Inflammatory macrophage treated with lipopolysaccharide for 4 hours (primary cell): ENCODE measurements at places on chromosomes 16 and 17.

DNA sequence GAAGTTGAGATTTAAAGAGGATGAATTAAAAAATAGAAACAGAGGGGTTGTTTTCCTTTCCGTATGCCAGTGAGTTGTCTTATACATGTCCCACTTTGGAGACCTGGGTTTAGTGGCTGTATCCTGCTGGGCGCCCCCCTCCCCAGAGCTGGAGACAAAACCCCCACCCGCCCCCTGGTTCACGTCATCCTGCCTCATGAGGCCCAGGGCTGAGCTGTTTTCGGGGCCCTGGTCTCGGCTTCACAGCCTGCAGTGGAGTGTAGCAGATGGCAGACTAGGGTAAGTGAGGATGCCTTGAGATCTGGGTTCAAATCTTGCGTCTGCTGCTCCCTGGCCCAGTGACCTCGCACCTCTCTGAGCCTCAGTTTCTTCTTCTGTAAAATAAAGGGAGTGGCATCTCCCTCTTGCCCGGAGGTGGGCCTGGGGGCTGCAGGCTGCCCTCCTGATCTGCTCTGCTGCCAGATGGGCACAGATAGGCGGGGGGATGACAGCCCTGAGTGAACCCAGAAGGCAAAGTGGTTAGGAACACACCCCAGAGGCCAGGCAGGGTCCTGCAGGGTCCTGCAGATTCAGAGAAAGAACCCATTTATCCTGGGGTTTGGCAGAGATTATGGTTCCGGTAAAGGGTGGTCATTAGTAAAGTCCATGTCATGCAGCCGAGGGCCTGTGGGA, 45.1 kb downstream of the SOCS3 start:
- no peak for DNase-seq

DNA sequence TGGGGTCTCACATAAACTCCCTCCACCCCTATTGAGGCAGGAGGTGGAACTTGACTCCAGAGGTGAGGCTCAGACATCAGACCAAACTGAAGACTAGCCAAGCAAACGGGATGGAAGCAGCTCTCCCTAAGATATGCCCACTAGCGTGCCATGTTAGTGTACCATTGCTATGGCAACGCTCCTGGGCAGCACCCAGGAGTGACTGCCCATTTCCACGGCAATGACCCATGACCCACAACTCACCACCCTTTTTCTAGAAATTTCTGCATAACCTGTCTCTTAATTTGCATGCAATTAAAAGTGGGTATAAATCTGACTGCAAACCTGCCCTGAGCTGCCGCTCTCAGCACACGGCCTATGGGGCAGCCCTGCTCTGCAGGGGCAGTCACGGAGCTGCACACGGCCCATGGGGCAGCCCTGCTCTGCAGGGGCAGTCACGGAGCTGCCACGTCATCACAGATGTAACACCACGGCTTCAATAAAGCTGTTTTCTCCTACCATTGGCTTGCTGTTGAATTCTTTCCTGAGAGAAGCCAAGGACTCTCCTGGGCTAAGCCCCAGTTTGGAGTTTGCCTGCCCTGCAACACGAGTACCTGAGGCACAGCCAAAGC, 164.3 kb downstream of the RBFOX3 start:
- no peak for DNase-seq

DNA sequence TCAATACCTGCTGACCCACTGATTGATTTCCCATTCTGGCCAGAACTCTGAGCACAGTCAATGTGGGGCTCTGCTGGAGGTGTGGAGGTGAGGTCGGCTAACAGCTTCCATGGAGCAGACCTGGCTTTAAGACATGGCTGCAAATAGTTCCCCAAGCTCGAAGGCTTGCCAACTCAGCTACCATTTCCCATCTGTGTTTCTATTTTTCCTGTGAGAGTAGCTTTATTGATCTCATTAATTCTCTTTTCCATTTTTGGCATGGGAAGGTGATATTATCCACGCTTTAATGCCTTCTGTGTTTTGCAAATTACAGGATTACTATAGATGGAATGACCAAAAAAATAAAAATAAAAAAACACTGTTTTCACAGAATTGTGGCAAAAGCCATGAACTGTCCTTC, 151.6 kb upstream of the XYLT1 start:
- DNase-seq, result no peak

DNA sequence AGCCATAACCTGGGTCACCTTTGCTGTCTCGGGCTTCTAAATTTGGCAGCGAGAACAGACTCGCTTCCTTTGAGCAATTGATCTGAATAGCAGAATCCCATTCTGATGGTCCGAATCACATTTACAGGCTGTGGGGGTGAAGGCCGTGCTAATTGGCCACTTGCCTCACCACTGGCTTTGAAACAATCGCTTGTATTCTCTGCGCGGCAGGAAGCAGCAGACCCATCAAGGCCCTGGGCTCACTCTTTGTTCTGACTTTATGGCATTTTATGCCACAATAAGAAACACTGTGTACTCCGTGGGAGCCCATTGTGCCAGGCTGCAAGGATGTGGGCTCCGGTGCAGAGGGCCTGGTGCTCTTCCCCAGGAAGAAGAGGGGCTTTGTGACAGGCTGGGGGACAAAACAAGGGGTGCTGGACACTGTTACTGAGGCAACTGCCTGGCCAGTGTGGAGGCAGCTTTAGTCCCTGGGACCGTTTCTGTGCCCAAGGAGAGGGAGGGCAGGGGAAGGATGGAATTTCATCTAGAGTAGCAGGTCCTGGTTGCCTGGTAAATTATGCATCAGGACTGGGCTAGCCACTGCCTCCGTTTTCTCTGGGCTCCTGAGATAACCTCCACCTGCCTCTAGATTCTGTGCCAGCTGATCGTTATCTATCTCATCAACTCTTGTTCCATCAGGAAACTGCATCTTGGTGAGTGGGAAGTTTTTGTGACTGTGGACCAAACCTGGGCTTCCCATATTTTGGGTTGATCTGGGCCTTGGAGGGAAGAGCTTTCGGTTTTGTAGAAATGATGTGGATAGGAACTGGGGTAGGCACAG, 78.5 kb downstream of the MRC2 start:
- DNase-seq, result no peak

- no peak for DNase-seq
These were observed 25.9 kb upstream of the EFCAB13 start for GRCh38 chr17:47297661-47298400.

- no peak for DNase-seq
These were observed 66.1 kb downstream of the AXIN2 start for GRCh38 chr17:65495122-65496055.

GRCh38 chr16:3651461-3652372, 2.8 kb upstream of the DNASE1 start:
- DNase-seq, result no peak

DNA sequence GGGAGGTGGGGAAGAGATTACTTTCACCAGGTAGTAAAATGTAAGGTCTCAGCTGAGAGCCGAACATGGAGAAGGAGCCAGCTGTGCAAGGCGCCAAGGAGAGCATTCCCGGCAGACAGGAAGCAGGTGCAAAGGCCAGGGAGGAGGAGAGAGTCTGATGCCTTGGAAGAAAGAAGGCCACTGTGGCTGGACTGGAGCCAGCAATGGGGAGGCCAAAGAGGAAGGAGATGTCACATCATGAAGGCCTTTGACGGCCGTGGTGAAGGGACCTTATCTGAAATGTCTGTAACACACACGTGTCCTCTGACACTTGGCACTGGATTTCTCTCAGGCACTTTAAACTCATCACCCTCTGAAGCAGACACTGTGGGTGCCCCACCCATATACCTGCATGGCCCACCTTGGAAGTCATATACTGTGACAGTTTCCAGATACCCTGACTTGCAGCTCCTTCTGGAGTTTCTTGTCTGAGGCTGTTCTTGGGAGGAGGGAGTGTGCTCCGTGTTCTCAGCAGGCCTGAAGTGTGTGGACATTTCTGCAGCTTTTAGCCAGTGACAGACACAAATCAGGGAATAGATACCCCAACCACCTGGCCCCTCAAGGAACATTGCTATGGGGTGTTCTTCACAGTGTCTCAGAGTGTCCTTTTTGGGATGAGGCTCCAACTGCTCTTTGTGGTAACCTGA, 1.9 kb upstream of the SLC5A2 start:
- DNase-seq, result peak; percentile 9

- DNase-seq, result peak; percentile 72
These were observed 76.9 kb downstream of the CYB561 start for GRCh38 chr17:63369233-63369632.

DNA sequence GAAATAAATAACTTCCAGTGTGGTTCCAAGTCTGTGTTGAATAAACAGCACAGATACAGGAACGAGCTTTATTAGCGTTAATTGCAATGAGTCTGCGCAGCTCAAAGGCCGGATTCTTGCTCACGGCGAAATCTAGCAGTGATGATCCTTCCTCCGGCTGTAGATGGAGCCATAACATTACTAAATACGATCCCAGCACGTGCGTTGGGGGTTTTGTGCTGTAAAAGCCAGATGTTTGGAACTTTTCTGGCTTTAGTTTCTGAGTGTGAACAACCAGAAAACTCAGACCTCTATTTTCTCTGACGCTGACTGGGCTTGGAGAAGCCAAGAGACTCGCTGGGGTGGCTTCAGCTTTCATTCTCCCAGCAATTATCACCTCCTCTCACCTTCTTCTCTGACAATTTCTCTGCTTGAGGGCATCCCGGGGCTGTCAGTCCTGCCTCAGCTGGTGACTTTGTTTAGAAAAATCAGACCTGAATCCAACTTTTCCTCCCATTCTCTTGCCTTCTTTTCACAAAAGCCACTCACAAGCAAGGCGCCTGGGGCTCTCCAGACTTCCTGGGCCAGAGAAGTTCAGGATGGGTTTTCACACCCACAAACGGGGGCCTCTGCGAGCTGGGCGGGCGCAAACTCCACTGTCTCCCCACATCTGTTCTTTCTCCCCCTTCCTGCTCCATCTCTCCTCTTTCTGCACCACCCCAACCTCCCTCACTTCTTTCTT, 47.1 kb upstream of the AKTIP start:
- DNase-seq, result peak; percentile 6

- DNase-seq, result no peak
These were observed 282.5 kb upstream of the FOXF1 start for GRCh38 chr16:86227801-86228200.

GRCh38 chr17:78257810-78258322, 26.4 kb downstream of the TMEM235 start:
- DNase-seq, result no peak

DNA sequence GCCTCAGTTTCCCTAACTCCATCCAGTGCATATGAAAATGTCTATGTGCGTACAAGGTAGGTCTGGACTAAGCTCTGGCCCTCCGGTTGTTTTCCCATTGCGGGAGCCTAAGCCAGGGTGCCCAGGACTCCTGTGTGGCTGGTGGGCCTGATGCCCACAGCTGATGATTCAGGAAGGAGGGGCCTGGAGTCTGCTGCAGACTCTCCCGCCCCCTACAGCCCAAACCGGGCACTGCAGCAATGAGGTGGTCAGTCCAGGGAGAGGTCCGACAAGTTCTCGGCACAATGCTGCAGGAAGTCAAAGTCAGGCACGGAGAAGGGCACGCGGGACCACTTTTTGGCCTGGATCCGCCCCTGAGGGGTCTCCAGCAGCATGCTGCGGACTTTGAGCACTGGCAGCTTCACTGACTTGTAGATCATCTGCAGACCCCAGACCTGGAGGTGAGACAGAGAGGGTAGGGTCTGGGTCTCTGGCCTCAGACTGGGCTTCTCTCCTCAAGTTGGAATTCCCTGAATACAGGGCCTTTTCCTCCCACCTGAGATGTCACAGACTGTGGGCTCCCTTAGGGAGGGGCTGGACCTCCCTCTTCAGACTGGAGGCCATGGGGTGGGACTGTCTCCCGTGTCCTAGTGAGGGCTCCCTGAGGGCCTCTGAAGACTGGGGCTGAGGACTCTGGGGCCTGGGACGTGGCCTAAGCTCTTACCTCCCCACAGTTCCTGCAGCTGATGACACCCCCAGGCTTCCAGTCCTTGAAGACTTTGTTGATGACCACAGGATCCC, 3.4 kb upstream of the ZNF385C start:
- peak; percentile 75 for DNase-seq
